Uterine smooth muscle cell (primary cell): ENCODE measurements at places on chromosomes 5 and 9. TPM values are rescaled to one million over a fixed set of nuclear protein-coding genes. Genes with fewer than 3 reads are reported as not detected.

SLIT3 gene
- total RNA-seq: 0.33 and 2.5 TPM in 2 replicates

ENHO gene
- not detected in 2 replicates for total RNA-seq

GPR150 gene
- total RNA-seq: 0.12 and 0.33 TPM in 2 replicates

OCLN gene
- total RNA-seq: 1.7 and 2.0 TPM in 2 replicates

ZFAND5 gene
- 96.8 and 113 TPM in 2 replicates for total RNA-seq

MED22 gene
- 21.7 and 22.0 TPM in 2 replicates for total RNA-seq

LCN15 gene
- total RNA-seq: not detected in 2 replicates

TNC gene
- total RNA-seq: 364 and 531 TPM in 2 replicates

TRIM7 gene
- 2.1 and 2.4 TPM in 2 replicates for total RNA-seq

CEP72 gene
- total RNA-seq: 5.6 and 8.4 TPM in 2 replicates

PPP1R26 gene
- 20.6 and 22.9 TPM in 2 replicates for total RNA-seq

N4BP3 gene
- 0.89 and 1.1 TPM in 2 replicates for total RNA-seq

KIAA1958 gene
- 1.7 and 3.7 TPM in 2 replicates for total RNA-seq

AGTPBP1 gene
- 11.4 and 15.2 TPM in 2 replicates for total RNA-seq
